ENCODE measurements at places on chromosomes 6 and 20. TPM values are rescaled to one million over a fixed set of nuclear protein-coding genes. Genes with fewer than 3 reads are reported as not detected.

CST4 gene
- not detected for polyA plus RNA-seq

GOPC gene
- polyA plus RNA-seq: 63.1 TPM

OR5V1 gene
- polyA plus RNA-seq: not detected

HLA-E gene
- 0.51 TPM for polyA plus RNA-seq

NOTCH4 gene
- polyA plus RNA-seq: 5.7 TPM

STMND1 gene
- 0.59 TPM for polyA plus RNA-seq

ADTRP gene
- polyA plus RNA-seq: not detected

VWA7 gene
- 5.3 TPM for polyA plus RNA-seq

WFDC12 gene
- not detected for polyA plus RNA-seq

GSTA4 gene
- 764 TPM for polyA plus RNA-seq

CLIC5 gene
- not detected for polyA plus RNA-seq

KIF25 gene
- polyA plus RNA-seq: not detected

FRMD1 gene
- polyA plus RNA-seq: not detected

Data from neural cell (in vitro differentiated cells).